Stimulated activated CD8-positive, alpha-beta memory T cell treated with anti-CD3 and anti-CD28 coated beads, Interleukin-4, amount 100 ng/mL, for 1 hour (primary cell): ENCODE measurements at places on chromosomes 16 and 17.

DNA sequence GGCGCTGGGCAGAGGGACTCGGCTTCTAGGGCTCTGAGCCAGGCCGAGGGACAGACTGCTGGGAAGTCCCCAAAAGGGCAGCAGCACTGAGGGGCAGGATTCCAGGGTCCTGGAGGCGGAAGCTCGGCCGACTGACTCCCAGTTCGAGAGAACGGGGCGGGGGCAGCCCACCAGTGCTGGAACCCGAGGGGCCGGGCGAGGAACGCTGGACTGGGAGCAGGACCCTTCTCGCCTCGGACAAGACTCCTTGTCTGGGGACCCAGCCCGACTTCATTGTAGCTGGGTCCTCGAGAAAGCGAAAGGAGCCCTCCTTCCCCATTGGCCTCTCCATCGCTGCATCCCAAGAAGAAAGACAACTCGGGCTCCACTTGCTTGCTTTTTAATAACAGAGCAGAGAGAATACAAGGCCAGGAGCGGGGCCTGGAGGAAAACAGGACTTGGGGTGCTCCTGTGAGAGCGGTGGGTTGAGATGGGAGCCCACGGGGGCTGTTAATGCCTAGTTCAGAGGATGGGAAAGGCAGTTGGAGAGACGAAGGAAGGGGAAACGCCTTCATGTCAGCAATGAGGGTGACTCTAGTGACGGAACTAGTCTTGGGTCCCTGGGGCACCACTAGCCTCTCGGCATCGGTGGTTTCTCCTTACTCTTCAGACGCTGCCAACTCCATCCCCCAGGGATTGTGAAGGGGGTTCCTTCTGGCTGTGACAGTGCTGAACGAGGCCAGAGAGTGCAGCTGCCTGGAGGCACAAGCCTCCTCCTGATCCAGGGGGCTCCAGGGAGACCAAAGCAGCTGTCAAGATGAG lies 492 bp upstream of the CAMTA2 start:
- no peak for DNase-seq

DNA sequence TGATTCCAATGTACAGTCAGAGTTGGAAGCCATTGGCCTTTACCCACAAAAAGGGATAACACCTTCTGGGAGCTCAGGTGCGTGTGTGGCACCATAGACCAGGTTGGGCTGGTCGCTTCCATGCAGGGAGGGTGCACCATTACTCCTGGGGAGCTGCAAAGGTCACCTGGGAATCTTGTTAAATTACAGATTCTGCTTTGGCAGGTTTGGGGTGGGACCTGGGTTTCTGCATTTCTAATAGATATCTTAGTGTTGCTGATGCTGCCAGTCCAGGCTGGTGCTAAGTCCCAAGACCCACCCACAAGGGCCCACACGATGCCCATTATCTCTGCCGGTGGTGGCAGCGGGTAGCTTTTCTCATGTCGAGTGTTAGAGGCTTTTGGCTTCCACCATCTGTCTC lies 148.3 kb upstream of the CACNG5 start:
- DNase-seq: no peak

DNA sequence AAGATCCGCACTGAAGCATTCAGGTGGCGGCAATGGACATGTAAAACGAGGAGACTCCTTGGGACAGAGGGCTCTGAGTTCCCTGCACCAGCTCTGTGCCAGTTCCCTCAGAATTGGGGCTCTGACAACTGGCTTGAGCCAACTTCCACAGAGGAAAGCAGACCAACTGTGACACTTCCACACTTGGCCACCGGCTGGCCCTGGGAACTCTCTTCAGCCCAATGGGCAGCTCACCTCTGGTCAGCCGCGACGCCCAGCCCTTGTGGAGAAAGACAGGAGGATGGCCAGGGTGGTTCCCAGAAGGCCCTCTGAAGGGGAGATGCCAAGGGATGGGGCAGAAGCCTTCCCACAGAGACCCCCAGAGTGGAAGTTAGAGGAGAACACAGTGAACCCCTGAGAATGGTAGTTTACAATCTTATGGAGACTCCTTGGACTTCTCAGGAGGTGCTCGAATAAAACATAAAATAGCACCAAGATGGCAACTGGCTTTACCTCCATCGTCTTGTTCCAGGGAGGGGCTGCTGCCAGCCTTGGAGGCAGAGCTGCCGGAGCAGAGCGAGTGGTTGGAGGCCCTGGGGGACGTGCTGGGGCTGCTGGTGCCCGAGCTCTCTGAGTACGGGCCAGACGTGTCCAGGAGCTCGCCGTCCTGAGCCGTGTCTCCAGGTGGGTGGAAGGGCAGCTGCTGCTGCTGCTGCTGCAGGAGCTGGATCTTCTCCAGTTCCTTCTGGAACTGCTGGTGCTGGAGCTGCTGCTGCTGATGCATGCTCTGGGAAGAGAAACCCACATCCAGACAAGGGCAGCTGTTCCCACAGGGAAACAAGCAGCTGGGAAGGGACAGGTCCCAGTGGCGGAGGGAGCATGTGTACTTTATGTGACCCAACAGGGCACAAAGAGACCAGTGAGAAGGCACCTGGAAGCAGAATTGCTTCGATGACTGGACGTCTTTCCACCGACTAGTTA lies 35.0 kb upstream of the ICAM2 start:
- no peak for DNase-seq

GRCh38 chr17:64741038-64741641 lies 79.0 kb upstream of the SMURF2 start:
- DNase-seq: no peak

GRCh38 chr17:4074831-4075495 lies 67.9 kb downstream of the ZZEF1 start:
- DNase-seq: no peak

- DNase-seq: no peak
These were observed 8.6 kb downstream of the RPGRIP1L start for GRCh38 chr16:53695070-53695469.

- DNase-seq: no peak
These were observed 74.6 kb downstream of the MYO1D start for GRCh38 chr17:32802306-32802705.

GRCh38 chr17:44197980-44198720 lies 1.5 kb downstream of the ATXN7L3 start:
- DNase-seq: no peak

DNA sequence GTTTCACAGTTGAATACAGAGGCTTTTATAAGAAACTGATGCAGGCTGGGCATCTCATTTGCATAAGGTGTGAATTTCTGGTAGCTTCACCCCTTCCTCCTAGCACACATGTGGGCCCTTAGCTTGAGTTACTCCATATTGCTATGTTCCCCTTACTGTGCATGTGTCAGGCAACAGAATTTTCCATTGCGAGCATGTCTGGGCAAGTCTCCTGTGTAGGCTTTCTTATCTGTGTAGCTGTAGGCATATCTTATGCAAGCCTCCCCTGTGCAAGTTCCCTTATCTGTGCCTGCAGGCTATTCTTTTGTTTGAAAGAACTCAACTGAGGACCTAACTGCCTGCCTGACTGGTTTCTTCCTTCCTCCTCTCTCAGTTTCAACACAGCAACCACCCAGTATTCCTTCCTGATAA lies 597.4 kb upstream of the CDH5 start:
- no peak for DNase-seq

- no peak for DNase-seq
These were observed 24.9 kb downstream of the HSD17B2 start for GRCh38 chr16:82059983-82060421.

DNA sequence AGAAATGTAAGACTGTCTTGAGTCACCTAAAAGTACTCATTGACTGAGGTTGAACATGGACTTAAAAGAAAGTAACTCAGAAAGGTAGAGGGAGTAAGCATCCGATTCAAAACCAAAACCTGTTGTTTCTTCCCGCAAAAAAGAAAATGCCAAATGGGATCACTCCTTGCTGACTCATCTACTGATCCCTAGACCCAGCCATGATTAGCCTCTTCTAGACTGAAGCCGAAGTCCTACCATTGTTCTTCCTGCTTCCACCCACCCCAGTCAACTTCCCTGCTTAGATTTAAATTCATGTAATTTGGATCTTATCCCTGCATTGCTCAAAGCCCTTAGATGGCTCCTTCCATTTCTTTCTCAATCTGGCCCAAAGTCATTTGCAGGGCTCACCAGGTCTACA lies 760.5 kb upstream of the SOX9 start:
- no peak for DNase-seq
